Mesenteric fat pad (tissue), 1 donor: ENCODE measurements at places on chromosomes 11 and 22. TPM values are rescaled to one million over a fixed set of nuclear protein-coding genes. Genes with fewer than 3 reads are reported as not detected.

Gene OR4C13
- total RNA-seq: not detected

Gene FOLR1
- total RNA-seq: 0.32 TPM

Gene KRTAP5-10
- not detected for total RNA-seq

Gene TEX54
- not detected for total RNA-seq

Gene OR5B21
- total RNA-seq: not detected

Gene C22orf42
- not detected for total RNA-seq

Gene KCNC1
- not detected for total RNA-seq

Gene CCDC73
- total RNA-seq: not detected

Gene DBX1
- not detected for total RNA-seq

Gene HPX
- 1.1 TPM for total RNA-seq

Gene MPPED2
- 4.9 TPM for total RNA-seq

Gene XKR3
- not detected for total RNA-seq
